ENCODE measurements at places on chromosomes 6 and 20.

GRCh38 chr6:143744551-143745165 lies 66.9 kb downstream of the PHACTR2 start:
- DNase-seq, result no peak

GRCh38 chr6:166655251-166655650 lies 28.2 kb upstream of the RPS6KA2 start:
- no peak for DNase-seq

DNA sequence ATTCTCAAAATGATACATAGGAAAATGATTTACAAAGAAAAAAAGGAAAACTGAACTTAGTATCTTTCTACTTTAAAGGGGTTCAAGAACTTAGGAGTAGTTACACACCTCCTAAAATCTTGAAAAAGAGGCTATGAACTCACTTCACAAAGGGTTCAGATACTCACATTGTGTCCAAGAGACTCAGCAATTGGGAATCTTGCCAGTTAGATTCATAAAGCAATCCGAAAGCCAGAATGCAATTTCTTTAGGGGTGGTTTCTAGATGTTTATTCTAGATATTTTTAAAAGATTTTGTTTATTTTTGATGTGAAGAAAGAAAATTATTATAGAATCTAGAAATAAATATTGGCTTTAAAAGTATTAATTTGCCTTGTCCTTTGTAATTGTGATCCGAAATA lies 1.7 kb upstream of the MYB start:
- DNase-seq, result no peak

DNA sequence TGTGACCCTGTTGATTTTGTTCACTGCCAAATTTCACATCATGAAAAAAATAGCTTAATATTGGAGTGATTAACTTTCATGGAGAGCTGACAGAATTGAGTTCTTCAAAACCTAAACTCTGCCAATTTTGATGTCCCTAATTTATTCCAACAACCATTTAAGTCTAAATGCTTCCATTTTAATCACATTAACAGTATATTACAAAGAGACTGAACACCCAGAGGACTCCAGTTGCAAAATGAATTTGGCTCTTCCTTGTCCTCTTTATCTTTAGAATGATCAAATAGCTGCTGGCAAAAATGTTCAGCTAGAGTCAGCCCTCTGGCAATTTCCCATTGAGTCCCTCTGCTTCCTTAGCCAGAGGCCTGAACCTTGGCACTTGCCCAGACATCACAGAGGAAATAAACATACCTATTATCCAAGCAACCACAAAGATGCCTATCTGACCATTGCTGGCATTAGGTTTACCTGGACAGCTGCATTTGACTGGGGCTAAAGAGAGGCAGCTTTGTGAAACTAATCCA lies 299.0 kb upstream of the STXBP5 start:
- DNase-seq, result no peak

DNA sequence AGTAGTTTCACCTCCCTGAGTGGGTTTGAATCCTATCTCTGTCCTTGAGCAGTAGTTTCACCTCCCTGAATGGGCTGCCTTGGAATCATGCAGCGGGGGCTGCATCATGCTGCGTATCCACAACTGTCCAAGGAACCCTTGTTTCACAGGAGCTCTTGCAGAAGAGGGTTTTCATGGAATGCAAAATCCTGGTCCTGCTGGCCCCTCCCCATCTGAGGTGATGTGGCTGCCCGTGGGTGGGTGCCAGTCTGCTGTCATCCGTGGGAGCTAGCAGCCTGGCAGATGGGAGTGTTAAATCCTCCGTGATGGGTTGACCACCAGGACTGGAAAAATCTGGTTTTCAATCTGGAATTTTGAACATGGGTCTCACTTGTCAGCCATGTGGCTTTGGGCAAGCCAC lies 21.7 kb downstream of the ZBP1 start:
- no peak for DNase-seq

DNA sequence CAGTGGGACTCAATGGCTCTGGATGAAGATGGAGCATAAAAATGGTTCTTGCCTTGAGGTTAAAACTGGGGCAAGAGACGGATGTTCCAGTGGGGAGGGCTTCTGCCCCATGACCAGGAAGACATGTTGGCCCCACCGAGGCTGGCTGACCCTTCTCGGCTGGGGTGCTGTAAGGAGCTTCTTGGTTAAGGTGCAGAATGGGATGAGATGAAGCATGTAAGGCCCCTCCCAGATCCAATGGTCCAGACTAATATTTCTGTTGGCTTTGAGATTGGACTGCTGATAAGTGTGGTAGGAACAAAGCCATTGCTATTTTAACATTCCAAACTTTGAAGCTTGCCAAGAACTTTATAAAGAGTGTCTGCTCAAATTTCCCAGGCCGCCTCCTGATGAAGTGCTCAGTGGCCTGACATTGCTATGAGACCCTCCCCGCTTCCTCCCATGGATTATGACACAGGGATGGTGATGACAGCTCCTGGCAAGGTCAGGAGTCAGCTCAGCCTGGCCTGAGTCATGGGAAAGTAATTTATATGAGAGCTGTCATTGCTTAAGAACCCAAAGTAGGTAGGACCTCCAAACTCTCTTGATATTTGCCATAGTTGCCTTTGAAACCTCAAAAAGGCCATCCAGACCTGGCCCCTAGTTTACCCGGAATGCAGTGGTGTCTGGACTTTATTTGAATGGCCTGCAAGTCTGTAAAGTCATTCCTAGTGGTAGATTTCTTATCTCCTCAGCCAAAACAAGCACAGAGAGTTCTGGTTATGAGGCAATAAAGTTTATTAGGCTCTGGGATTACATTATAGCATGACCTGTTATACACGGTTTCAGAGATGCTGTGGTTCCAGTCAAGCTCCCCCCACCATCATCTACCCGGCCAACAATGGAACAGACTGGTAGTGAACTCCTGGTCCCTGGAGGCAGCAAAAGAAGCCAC lies 55.2 kb downstream of the TGM2 start:
- no peak for DNase-seq

GRCh38 chr20:12311094-12311865 lies 393.6 kb downstream of the BTBD3 start:
- DNase-seq, result no peak

- no peak for DNase-seq
These were observed 53.0 kb upstream of the MLIP start for GRCh38 chr6:54058236-54058635.

DNA sequence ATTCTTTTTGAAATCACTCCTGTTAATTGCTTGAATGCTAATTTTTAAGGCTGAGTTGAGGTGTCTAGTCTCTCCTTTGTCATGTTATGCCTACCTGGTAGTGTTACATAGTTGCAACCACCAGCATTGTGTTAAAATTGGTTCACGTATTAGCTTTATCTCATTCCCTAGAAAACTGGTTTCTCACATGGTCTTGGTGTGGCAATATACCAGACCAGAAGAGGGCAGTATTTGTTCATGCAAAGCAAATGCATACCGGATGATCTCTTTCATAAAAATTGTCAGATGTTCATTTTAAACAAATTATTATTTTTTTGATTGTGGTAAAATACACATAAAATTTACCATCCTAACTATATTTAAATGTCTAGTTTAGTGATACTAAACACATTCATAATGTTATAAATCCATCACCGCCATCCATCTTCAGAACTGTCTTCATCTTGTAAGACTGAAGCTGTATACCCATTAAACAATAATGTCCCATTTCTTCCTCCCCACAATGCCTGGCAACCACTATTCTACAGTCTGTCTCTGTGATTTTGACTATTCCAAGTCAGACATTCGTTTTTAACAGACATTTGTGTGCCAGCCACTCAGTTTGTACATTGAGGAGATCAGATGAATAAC lies 92.8 kb downstream of the ATRN start:
- no peak for DNase-seq

DNA sequence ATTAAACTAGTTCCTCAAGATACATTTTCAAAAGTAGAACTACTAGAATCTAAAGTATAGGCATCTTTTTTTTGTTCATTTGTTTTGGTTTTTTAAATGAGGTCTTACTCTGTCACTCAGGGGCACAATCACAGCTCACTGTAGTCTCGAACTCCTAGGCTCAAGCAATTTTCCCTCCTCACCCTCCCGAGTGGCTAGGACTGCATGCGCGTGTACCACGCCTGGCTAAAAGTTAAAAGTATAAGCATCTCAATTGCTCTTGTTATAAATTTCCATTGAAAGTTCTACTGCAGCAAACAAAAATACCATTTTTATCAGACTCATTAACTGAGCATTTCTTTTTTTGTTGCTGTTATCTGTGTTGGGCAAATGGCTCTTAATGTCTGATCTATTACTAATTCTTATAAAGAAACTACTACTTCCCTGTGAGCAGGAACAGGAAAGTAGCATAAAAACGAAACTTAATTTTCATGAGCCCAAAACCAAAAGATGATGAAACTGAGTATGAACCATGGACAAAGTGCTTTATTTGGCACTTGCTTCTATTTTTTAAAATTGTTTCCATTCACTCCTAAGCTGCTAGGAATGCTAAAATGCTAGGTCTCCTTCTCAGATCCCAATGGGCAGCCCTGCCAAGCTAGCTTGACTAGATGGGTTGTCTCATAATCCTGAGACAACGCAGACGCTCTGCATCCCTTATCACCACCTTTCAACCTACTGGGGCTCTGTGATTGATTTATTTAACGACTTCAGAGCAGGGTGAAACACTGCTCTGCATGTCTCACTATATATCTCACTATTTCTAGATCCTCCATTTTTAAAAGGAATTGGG lies 36.9 kb downstream of the TRPC4AP start:
- no peak for DNase-seq

- no peak for DNase-seq
These were observed 17.1 kb downstream of the TTLL2 start for GRCh38 chr6:167341665-167342655.

- DNase-seq, result no peak
These were observed 10.8 kb downstream of the NPBWR2 start for GRCh38 chr20:64096535-64096934.

DNA sequence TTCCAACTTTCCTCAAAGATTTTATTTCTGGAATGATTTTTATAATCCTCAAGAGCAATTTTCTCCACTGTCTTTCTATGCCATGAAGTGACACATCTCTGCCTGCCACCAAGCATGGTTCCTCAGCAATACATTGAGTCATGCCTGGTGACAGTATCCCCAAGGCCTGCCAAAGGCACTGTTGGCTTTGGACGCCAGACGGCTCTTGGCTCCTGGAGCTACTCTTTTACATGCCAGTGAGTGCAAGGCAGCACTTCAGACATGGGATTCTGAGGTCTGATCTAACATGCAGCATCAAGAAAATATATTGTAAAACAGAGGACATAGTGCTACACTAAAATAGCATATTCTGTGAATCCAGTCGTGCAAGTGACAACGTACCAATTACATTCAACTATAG lies 20.1 kb upstream of the PLEKHG1 start:
- no peak for DNase-seq

DNA sequence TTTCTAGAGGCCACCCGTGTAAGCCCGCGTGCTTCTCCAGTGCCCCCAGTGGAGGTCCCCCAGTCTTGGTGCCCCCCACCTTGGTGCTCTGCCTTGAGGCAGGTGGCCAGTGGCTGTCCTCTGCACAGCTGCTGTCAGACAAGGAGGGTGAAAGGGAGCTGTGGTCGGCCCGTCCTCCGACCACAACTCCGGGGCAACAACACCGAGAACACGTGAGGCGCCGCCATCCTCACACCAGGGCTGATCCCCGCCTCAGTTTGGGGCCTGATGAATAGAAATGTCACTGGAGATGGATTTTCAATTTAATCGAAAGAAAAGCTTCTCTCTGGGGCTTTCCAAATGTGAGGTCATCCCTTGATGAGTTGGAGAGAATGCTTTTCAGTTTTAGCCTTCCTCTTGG lies 304.6 kb downstream of the CDH4 start:
- no peak for DNase-seq

DNA sequence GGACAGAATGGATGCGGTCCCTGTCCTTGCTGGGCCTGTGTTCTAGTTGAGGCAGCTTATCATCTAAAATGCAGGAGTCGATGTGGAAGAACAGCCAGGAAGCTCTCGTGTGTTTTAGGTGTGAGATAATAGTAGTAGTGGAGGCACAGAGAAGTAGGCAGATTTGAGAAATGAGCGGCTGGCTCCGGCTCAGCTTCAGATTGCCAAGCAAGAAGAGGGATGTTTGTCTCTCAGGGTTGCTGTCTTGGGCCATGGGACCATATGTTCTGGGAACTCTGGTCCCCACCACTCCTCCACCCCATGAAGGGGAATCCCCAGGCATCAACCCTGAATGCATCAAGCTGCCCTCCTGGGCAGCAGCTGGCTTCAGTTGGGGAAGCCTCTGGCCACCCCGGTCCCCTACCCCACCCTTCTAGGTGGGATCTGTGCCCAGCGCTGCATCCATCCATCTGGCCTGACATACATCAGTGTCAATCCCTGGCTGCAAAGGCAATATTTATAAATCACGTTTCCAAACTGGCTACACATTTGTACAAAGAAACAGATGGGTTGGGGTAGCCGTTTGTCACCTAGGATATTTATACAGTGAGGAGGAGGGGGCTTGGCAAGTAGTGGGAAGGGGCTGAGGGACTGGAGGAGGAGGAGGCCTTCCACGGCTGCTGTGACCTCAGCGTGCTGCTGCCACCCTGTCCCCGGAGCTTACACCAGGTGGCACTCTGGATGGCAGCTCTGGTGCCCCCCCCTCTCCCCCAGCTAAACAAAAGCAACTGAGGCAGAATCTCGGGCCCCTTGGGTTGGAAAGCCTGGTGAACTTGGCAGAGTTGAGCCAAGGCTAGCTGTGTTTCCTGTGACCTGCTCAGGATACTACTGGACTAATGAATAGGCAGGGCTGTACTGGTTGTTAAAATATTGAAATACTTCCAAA lies 64.4 kb downstream of the CD40 start:
- no peak for DNase-seq

DNA sequence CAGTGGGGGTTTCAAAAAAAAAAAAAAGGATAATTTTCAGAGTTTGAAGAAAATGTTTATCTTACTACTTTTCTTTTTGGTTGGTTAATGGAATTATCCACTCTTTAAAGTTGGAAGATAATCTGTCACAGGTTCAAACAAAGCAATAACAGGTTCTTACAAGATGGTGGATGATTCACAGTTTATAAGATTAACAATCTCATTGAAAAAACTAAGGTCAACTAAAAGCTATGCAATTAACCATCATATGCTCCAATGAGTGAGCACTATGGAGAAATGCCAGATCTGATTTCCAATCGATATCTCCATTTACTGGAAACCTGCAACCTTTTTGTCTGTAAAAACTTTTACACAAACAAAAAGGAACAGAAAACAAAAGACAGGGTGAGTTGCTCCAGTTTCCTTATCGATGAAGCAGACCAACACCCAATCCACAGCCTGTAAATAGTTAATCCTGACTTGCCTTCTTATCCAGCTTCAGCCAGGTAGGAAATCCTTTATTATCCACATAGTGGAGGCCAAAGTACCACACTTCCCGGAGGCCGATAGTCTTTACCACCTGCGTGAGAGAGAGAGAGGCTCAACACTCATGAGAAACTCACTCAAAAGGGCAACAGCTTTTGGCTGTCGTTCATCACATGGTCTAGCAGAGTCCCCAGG lies 32.4 kb downstream of the EZR start:
- no peak for DNase-seq

- no peak for DNase-seq
These were observed 26.4 kb downstream of the FRK start for GRCh38 chr6:116034327-116034726.

Data from activated naive CD8-positive, alpha-beta T cell treated with anti-CD3 and anti-CD28 coated beads, Interleukin-2, amount 50 U/mL, for 24 hours (primary cell).